NCI-H187 (cell line): ENCODE measurements at places on chromosomes 13 and 19.

GRCh38 chr19:32749361-32749760 lies 29.8 kb downstream of the TDRD12 start:
- no peak for DNase-seq

- no peak for DNase-seq
Observed at GRCh38 chr13:38951525-38952313, 38.9 kb downstream of the STOML3 start.

- DNase-seq = no peak
Observed at GRCh38 chr13:104321756-104322155, 1255.5 kb upstream of the SLC10A2 start.

- DNase-seq = no peak
Observed at GRCh38 chr13:27792393-27793218, at the start of gene GSX1. Gene GSX1 (plus strand): TSS chr13:27792483. CDS start chr13:27792691, 208 bp downstream.

GRCh38 chr13:28140433-28141125 lies 2.2 kb downstream of the PAN3 start:
- no peak for DNase-seq

- no peak for DNase-seq
Observed at GRCh38 chr13:75675421-75675820, 39.3 kb downstream of the LMO7 start.

DNA sequence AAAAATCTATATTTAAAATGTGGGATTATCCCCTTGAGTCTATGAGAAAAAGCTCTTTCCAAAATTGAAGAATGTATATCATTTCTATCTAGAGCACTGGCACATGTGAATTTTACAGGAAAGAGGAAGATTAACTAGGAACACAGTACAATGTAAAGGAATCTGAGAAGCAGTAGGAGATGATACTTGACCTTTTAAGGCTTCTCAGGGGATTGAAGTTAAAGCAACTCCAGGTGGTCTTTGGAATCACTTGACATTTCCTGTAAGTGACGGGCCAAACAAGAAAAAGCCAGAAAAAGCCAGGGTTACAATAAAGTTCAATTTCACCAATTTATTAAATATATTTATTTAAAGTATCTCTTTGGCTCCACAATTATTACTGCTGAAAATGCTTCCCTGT lies 1373.9 kb downstream of the OLFM4 start:
- DNase-seq = no peak

DNA sequence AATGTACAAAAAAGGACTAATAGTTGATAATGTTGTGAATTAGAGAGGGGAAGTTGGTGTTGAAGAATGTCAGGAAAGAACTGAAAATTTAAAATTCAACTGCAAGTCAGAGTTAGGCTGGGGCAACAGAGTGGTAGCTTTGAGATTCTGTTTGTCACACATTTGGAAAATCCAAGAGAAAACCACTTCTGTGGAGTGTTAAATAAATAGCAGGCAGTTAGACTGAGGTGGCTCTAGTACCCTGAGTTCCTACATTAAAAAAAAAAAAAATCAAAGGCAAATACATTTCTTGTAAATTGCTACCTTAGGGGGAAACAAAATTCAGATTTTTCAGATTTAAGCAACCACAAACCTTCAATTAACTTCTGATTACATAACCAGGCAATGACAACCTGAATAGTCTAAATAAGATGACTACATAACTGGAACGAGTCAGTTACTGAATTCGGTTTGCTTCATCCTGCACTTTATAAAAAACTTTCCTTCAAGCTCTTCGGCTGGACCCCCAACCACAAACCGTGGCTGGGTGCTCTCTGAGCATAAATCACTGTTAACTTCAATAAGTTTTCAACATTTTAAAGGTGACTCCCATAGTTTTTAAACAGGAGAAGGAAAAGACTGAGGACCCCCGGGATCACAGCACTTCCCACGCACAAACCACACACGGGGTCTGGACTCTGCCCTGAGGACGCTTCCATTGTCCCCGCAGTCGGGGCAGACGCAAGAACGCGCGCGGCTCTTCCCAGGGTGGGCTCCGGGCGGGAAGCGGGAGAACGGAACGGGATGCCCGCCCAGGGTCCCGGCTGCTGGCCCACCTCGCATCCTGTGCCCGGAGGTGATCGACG lies 725 bp downstream of the ZNF682 start:
- no peak for DNase-seq
